ENCODE measurements at places on chromosomes 4 and X.

DNA sequence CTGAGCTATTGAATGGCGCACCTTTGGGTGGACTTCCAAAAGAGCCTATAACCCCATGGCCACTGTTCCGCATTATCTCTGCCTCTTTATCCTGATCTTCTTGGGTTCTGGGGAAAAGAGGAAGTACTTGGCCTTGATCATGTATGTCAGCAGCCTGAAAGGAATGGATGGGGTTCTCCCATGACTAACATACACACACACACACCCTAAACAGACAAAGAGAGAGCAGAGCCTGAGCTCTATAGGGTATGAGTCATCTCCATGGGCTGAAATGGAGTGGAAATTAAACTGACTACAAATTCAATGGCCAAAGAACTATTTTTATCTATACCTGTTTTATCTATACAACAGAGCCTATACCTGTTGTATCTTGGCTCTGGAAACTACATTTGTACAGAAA is 141.5 kb upstream of the MTMR8 start:
- no peak for DNase-seq

GRCh38 chr4:156781852-156782251 is 189.7 kb downstream of the PDGFC start:
- DNase-seq, result no peak

DNA sequence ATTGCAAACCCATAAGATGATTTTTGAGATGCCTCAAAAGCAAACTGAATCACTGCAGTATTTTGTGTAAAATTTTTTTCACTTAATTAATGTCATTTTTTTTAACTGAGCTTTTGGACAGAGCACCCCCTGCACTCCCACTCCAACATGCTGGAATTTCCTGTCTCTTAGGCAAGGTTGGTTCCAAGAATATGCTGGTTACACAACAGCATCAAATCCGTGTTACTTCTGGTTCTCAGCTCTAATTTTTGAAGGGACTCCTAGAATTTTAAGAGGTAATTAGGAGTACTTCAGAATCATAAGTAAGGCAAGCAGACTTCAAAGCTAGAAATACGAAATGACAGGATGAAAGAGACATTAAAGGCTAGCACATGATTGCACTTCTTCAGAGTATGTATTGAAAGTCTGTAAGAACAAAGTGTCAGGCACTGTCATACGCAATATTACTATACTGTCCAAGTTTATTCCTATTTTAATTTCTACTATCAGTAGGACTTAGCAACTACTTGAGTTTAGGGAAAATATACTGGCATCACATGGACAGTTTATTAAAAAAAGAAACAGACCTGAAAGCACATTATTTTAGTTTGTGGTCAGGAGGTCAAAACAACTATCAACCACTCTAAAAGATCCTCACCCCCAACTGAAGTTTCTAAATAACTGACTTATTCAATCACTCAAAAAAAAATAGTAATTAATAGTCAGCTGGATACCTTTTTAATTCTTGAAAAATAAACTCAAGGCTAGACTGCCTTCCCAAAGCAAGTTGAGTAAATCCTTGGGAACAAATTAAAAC is 1.6 kb upstream of the JCHAIN start:
- peak; percentile 31 for DNase-seq

DNA sequence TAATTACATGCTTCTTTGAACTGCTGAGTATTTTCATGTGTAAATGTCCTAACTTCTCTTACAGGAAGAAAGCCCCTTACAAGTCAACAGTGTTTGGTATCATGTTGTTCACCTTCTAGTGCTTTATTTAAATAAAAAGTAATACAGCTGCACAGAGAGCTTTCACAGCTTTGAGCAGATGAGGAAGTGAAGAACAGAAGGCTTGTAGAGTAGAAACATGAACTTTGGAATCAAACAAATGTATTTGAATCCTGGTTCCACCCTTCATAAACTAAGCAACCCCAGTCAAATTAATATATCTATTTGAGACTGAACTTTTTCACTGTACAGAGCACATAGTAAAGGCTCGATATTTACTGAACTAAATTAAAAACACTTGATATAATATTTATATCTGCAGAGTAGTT is 120.5 kb downstream of the CAMK2D start:
- no peak for DNase-seq

GRCh38 chr4:81180916-81181315 is 34.1 kb downstream of the PRKG2 start:
- DNase-seq, result no peak

DNA sequence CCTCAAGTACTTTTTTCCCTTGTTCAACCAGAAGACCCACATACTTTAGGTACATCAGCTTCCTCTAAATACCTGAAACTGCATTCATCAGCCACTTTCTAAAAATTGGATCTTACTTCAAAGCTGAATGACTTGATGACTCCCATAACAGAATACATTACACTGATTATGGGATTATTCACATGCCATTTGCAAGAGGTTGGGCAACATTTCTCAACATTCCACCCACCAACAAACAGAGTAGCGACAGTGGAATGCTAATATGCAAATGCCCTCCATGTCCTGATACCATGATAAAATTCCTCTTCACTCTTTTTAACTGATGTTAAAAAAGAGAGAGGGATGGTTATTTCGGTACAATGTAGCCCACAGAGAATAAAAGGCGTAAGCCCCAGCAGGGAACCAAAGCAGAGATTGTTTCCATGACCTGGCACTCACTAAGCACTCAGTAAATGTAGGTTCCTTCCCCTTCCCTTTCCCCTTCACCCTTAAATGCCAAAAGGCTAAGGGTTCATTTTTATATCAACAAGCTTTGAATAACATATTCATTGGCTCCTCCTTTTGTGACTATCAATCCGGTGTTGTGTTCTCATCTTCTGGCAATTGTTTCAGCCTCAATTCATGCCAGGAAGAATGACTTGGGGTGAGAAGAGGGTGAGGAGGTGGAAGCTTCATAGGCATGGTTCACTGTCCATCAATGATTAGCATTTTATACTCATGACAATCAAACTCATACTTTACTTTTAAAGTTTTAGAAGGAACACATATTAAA is 317.2 kb downstream of the DHX15 start:
- DNase-seq, result no peak

DNA sequence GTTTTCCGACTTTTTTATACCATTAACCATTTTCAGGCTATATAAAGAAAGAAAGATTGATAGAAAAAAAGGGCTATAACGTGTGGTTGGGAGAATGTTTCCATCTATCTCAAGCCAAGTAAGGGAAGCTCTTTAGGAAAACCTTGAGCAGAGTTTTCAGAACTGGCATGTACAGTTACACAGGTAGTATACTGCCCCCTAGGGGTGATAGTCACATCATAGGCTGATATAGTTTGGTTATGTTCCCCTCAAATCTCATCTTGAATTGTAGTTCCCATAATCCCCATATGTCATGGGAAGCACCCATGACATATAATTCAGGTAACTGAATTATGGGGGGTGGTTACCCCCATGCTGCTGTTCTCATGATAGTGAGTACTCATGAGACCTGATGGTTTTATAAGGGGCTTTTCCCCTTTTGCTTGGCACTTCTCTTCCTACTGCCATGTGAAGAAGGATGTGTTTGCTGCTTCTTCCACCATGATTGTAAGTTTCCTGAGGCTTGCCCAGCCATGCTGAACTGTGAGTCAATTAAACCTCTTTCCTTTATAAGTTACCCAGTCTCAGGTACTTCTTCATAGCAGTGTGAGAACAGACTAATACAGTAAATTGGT is 186.8 kb downstream of the TMA16 start:
- no peak for DNase-seq

Measured in GM04503 (cell line).